ENCODE measurements at places on chromosomes 5 and 9.

- no peak for DNase-seq
These were observed 426.1 kb downstream of the RAB3C start for GRCh38 chr5:59008816-59009473.

DNA sequence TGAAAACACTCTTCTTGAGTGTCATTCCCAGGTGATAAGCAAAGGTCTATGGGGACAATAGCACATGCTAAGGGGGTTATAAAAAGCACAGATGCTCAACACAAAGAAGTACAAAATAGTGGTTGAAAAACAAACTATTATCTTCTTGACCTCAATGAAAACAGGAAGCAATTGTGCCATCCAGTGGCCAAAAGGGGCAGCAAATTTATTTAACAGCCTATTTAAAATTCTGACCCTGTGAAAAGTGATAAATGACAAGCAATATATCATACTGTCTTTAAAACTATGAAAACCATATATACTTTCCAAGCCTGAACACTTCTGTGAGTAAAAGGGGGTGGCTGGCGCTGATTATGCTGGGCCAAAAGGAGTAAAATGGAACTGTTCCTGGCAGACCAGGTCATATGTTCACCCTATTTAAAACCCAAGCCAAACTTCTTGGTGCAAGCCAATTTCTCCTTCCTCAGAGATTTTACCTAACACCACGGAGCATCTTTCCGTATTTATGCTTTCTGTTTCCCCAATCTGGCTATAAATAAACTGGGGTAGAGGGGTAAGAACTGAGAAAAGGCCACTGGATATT is 29.7 kb downstream of the TEX10 start:
- no peak for DNase-seq

- no peak for DNase-seq
These were observed 48.7 kb upstream of the ZNF366 start for GRCh38 chr5:72555871-72556270.

- DNase-seq: no peak
These were observed 34.2 kb downstream of the EFNA5 start for GRCh38 chr5:107636555-107636954.

GRCh38 chr9:27212621-27213020 is 84.3 kb downstream of the EQTN start:
- DNase-seq: no peak

GRCh38 chr5:135537271-135537670 is 1.5 kb upstream of the NEUROG1 start:
- DNase-seq: no peak

DNA sequence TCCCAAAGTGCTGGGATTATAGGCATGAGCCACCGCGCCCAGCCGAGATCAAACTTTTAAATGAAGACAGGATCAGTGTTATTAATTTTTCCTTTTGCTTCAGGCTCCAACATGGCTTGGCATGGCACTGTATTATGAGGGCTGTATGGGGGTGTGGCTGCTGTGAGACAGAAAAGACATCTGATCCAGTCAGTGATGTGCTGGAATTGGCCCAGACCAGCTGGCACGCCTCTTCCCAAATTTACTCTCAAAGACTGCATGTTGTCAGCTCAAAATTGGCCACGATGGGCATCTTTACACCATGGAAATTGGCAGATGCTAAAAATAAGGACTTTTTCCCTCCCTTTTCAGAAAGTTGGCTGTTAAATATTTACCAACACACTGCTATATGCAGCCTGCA is 12.1 kb upstream of the COL27A1 start:
- no peak for DNase-seq

DNA sequence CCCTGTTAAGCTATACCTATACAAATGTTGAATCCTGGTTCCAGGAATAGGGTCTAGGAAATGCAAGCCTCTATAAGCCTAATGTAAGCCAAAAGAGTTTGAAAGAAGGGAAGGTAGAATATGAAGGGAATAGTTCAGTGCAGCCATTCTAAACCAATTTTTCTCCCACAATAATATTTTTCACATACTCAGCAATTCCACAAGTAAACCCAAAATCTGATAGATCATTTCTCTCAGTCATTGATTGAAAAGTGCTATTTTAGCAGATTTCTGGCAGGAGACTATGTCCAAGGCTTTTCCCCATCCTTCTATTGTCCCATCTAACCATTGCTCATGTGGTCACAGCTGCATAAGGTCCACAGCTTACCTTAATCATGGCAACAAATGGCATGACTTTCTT is 20.7 kb upstream of the PLAC8L1 start:
- DNase-seq: no peak

DNA sequence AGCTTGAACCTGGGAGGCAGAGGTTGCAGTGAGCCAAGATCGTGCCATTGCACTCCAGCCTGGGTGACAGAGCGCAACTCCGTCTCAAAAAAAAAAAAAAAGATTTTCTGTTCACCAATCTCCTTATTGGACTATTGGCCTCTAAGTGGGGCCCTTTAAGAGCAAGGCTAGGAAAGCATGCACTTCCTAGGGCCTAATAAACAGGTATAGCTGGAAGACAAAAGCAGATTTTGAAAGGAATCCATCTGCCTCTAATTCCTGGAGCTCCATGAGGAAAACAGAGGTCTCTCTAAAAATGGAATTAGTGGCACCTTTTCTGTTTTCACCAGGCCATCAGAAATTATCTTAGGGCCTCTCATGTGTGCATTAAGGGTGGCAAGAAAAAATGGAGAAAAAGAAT is 70.0 kb downstream of the RGMB start:
- no peak for DNase-seq

GRCh38 chr5:125023673-125024072 is 277.2 kb upstream of the ZNF608 start:
- no peak for DNase-seq

DNA sequence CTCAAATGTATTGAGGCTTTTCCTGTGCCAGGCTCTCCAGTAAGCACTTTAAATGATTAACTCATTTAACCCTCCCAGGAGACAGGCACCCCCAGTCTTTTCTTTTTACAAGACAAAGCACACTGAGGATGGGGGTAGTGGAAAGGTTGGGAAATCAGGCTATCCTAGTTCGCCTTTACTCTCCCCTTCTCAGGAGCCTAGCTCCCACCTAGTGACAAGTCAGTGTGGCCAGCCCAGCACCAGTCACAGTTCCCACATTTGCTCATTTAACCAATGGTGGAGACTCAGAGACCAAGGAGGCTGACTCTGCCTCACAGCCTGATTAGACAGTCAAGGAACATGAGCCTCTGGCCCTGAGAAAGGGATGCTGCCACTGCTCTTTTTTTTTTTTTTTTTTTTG is 3.5 kb downstream of the ALDH7A1 start:
- no peak for DNase-seq

DNA sequence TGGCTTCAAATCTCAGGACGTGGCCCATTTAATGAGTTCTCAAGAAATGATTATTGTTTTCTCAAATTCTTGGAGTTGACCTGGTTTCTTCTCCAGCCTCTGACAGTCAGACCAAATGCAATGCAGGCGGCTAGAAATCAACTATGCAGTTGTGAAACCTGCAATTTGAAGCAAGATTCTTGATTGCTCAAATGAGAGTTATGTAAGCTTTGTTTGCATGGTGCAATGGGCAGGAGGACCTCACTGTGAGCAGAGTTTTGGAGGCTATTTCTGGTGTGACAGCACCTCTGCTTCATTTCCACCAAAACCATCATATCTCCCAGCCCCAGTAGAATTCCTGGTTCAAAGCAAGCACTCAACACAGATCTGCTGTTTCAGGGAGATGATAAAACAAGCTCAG is 500.0 kb upstream of the KLF4 start:
- DNase-seq: no peak

DNA sequence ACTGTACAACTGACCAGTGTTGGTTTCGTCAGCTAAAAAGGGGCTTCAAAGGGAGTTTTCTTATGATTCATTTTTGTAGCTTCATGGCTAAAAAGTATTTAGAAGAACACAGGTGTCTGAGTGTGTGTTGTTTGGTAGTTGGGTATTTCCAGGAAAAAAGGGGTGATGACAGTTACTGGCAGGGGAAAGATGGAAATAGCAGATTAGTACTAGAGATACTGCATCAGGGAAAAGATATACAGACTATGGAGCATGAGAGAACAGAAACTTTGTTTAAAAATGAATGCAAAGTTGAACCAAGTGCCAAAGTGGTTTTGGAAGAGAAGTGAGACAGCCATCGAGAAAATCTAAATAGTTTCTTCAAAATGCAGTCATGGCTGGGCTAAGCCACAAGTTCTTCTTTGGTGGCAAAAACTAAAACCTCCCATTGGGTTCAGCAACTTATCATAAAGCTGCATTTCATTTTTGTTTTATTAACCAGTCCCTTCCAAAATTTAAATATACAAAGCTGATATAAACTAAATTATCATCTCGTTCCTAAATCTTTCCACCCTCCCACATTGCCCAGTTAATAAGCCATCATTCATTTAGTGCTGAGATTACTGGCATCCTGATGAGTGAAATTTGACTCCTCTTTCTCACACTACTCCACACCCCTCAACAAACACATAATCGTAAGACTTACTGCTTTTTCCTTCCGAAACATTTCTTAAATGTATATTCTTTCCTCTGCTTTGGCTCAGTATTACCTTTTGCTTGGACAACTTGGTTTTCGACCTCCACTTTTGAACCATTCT is 33.5 kb downstream of the ELL2 start:
- no peak for DNase-seq

GRCh38 chr5:21704974-21705668 is 1148.0 kb downstream of the CDH12 start:
- no peak for DNase-seq

DNA sequence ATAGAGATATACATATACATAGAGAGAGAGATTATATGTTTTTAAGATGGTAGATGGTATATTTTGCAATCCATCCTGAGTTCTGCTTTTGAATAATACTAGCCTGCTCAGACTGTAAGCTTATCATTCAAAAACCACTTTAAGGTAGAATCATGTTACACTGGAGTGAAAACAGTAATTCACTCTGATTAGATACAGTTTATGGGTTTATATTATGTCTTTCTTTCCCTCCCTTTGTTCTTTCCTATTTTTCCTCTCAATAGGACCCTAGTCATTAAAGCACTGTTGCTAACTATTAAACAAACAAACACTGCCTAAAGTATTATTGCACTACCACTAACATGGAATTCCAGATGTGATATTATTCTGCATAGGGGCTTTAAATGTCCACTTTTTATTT is 202.0 kb downstream of the ADAMTSL1 start:
- no peak for DNase-seq

DNA sequence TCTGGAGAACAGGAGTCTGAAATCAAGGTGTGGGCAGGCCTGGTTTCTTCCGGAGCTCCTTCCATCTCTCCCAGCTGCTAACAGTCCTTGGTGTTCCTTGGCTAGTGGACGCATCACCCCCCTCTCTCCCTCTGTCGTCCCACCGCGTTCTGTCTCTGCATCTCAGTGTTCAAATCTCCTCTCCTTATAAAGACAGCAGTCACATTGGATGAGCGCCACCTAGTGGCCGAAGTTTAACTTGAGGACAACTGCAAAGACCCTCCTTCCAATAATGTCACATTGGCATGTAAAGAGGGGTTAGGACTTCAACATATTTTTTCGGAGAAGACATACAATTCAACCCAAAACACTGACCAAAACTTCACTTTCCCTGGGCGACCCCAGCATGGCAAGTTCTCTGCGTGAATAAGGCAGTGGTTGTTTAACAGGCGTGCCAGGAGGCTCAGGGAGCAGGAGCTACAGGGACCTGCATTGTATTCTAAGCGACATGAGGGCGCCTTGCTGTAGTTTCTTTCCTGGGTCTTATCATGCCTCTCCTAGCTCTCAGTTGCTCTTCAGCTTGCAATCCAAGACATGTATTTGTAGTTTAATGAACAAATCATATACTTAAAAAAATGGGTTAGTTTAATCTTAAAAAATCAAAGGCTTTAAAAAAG is 27.9 kb upstream of the BASP1 start:
- DNase-seq: peak; percentile 19

DNA sequence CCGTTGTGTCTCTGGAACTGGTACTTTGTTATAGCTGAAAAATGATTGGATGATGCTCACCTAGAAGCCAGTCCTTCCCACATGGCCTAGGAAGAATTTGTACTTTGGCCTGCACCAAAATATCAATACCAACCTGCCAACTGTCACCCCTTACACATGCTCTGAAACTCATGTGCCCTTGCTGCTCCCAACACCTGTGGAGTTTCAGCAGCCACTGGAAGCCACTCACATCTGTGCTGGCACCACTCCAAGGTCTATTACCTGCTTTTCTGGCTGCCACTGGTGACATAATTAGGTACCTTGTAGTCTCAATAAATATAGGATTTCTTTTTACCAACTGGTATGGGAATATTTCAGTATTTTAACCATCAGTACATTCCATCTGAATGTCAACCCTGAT is 363.6 kb downstream of the SH3GL2 start:
- no peak for DNase-seq

- DNase-seq: no peak
These were observed 4.2 kb downstream of the ASS1 start for GRCh38 chr9:130448771-130449603.

- no peak for DNase-seq
These were observed 37.4 kb downstream of the UBQLN1 start for GRCh38 chr9:83670381-83670780.

- no peak for DNase-seq
These were observed 84.2 kb upstream of the IER5L start for GRCh38 chr9:129262261-129262660.

DNA sequence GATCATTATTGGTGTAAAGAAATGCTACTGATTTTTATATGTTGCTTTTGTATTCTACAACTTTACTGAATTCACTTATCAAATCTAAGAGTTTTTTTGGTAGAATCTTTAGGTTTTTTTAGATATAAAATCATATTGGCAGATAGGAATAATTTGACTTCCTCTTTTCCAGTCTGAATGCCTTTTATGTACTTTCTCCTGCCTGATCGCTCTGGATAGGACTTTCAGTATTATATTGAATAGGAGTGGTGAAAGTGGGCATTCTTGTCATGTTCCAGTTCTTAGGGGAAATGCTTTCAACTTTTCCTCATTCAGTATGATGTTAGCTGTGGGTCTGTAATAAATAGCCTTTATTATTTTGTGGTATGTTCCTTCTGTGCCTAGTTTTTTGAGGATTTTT is 8.3 kb downstream of the AHRR start:
- DNase-seq: no peak

- no peak for DNase-seq
These were observed 54.3 kb downstream of the FAM81B start for GRCh38 chr5:95445442-95445841.

GRCh38 chr5:56029457-56029856 is 34.7 kb upstream of the IL6ST start:
- no peak for DNase-seq

- DNase-seq: no peak
These were observed 4.9 kb upstream of the PGGT1B start for GRCh38 chr5:115267617-115268016.

DNA sequence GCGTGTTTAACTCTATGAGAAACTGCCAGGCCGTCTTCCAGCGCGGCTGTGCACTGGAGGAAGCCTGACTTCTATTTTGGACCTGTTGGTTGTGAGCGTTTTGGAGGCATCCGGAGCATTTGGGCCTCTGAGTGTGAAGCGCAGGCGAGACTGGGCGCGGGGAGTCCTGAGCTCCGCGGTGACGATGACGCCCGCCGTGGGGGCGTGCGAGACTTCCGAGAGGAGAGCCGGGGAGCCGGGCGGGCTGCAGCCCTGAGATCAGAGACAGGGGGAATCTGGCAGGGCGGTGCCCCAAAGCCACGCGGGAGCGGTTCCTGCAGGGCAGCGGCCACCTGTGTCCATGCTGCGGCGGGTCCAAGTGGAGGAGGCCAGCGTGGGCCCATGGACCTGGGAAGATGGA is 47.4 kb downstream of the NTNG2 start:
- DNase-seq: no peak
